ENCODE measurements at places on chromosomes 7 and 10.

- no peak for DNase-seq
Measured at GRCh38 chr7:112965506-112965905, 121.1 kb downstream of the GPR85 start.

- DNase-seq, result no peak
Measured at GRCh38 chr10:86958116-86958900, at the start of gene SNCG. Gene SNCG, plus strand, starts transcription at chr10:86958599. Its CDS starts 99 bp downstream, at chr10:86958698.

DNA sequence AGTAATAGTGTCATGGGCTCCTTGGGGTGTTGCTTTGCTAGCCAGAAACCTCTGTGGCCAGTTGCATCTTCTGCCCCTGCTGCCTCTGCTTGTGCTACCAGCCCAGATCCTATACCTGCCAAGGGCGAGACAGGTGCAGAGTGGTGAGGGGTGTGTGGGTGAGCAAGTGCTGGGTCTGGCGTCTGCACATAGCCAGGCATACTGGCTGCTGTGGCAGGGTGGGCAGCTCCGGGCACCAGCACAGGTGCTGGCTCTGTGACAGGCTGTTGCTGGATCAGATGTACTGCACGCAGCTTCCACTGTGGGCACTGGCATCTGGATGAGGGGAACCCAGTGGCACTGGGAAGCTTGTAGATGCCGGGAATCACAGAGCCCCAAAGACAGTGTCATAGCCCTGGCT, 148.4 kb downstream of the NXPH1 start:
- DNase-seq, result no peak

GRCh38 chr10:3714967-3715366, 70.0 kb downstream of the KLF6 start:
- DNase-seq, result no peak

- no peak for DNase-seq
Measured at GRCh38 chr10:1310271-1310789, 254.1 kb downstream of the WDR37 start.

GRCh38 chr7:158236400-158236799, 351.2 kb downstream of the PTPRN2 start:
- DNase-seq, result no peak

DNA sequence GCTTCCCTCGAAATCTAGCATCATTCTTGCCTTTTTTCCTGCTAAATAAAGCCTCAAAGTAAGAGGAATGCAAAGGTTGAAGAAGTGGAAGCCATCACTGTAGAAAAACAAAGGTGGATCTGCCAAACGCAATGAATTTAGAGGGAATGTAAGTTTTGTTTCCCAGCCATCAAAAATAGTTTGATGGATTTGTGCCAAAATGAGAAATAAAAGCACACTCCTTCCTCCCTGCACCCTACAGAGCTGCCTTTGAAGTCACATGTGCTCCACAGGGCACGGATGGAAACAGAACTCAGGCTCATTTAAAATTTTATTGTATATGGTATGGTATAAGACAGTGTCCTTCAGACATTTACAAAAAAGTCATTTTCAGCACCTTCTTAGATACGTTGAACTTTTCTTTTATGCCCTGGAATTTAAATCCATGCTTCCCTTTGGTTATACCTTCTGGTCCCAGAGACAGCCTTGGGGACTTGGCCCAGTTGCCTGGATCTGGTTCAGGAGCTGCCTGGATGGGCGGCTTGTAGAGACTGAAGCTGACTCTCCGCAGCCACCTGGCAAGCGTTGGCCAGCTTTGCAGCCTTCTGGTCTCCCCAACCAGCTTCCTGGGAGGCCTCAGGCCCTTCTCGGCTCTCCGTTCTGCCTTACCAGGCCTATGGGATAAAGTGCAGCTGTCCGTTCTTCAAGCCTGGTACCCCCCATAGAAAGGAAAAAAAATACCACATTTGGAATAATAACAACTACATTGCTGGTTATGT, 228.5 kb upstream of the NEBL start:
- DNase-seq, result no peak

Measured in right forelimb (tissue), 1 donor.